ENCODE measurements at places on chromosomes 11 and 22.

GRCh38 chr11:37946155-37946766, 1348.2 kb upstream of the RAG2 start:
- no peak for DNase-seq

DNA sequence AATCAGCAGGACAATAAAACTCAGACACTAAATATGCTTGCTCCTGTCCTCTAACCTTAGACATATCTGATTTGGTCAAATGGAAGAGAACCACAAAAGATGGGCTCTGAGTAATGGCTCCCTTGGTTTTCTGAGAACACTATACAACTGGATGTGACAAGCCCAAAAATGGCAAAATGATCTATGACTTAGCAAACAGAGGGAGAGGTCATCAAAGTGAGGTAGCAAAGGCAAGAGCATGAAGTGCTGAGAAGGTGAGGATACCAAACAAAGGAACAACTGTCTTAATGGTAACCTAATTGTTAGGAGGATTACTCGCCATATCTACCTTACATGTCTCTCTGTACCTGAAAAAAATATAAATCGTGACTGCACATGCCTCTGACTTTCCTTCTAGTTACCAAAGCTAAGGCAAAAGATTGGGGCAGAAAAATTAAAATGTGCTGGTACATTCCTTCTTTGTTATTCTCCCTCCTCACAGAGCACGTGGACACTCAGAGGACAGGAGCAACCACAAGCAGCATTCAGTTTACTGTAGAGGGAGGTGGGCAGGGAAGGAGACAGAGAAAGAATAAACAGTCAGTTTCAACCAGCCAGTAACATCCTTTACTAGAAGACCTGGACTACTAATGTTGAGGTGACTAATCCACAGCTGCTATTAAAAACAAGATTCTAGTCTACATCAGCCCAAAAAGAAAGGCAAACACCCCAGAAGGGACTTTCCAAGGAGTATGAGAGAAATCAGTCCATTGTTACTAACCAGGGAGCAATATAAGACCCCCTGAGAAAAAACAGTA, 88.8 kb downstream of the AMBRA1 start:
- no peak for DNase-seq

DNA sequence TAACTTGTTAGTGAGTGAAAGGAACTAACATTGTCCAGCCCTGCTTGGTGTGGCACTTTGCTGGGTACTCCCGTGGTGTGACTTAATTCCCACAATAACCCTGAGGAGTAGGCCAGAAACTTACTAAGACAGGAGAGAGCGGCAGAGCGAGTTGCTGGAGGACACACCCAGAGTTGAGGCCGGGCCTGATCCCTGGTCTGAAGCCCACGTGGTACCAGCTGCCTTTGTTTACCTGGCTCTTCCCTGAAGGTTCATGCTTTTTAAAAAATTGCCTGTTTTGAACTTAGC, 594 bp downstream of the MPST start:
- DNase-seq: no peak

- DNase-seq: no peak
These were observed 10.2 kb downstream of the VSTM5 start for GRCh38 chr11:93840180-93840579.

- DNase-seq: no peak
These were observed 1.1 kb downstream of the SEC14L2 start for GRCh38 chr22:30397656-30398635.

DNA sequence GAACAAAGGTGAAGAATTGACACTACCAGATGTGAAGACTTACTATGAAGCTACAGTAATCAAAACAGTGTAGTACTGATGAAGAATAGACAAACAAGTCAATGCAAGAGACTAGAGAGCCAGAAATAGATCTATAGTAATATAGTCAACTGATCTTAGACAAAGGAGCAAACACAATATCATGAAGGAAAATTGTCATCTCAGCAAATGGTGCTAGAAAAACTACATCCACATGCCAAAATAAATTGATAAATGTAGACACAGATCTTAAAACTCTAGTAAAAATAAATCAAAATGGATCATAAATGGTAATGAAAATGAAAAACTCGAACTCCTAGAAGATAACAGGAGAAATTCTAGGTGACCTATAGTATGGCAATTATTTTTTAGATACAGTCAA, 609.5 kb downstream of the NELL1 start:
- no peak for DNase-seq

GRCh38 chr11:108944471-108945178, 279.8 kb downstream of the DDX10 start:
- no peak for DNase-seq

- no peak for DNase-seq
These were observed 1.3 kb downstream of the CARD10 start for GRCh38 chr22:37517826-37518450.

DNA sequence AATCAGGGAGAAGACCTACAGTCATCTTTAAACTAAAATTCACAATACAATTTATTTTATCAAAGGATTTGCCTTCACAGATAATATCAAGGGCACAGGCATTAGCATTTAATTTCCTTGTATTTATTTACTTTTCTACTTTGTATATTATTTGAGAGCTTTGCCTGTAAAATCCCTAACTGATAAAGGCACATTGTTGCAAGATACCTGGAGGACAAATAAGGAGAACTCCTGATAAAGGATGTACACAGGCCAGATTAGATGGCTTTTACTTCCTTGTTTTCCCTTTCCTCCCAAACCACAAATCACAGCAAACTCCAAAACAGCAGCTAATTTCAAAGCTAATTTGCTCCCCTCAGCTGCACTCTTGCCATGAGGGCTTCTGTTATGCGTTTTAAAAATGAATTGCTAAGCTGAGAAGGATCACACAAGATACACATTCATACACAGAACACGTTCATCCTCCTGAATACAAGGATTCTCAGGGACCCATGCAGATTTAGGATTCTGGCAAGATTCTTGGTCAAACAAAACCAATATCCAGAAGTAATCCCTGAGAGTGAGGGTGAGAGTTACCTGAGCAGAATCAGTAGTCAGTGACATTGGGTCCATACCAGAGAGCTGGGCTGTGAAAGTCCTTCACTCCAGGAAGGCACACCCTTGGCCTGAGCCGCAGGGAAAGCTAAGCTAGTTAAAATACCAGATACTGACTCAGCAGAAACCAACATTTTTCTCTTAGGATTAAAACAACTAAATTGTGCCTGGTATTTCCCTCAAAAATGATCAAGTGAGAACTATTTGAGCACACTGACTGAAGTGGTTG, 100.3 kb upstream of the CLPB start:
- DNase-seq: no peak

DNA sequence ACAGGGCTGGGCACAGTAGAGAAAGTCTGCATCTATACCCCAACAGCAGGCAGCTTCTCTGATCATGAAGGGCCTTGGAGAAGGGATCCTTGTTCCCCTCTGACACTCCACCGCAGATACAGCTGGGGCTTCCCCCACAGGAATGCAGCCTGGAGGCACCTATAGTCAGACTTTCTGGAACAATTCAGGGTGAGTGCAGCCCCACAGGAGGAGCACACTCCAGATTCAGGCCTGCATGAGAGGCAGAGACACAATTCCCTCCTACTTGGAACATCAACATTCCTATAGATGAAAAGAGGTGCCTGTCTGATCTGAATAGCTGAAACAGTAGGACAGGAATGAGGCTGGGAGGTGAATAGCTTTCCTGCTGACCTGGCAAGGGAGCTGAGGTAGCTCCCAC, 1298.0 kb upstream of the CNTN5 start:
- no peak for DNase-seq

- no peak for DNase-seq
These were observed 1.5 kb downstream of the PANX2 start for GRCh38 chr22:50171965-50172421.

- peak; percentile 91 for DNase-seq
These were observed 4461.3 kb upstream of the OR11H1 start for GRCh38 chr22:11066458-11067285.

- DNase-seq: no peak
These were observed 23.5 kb downstream of the PKNOX2 start for GRCh38 chr11:125188021-125188420.

DNA sequence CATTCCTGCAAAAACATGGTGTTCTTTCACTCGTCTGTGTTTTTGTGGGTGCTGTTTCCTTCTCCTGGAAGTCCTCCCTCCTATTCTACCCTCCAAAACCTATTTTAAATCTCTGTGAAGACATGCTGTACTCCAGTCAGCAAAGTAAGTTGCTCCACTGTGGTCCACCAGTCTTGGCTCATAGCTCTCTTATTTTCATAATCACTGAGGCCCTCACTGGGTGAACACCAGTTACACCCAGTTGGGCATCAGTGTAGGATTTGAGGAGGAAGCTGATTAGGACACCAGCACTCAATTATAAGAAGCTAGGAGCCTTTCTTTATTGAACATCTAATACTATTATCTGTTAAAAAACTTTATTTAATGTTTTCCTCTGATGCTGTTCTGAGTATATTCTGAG, 23.9 kb upstream of the EED start:
- DNase-seq: no peak

DNA sequence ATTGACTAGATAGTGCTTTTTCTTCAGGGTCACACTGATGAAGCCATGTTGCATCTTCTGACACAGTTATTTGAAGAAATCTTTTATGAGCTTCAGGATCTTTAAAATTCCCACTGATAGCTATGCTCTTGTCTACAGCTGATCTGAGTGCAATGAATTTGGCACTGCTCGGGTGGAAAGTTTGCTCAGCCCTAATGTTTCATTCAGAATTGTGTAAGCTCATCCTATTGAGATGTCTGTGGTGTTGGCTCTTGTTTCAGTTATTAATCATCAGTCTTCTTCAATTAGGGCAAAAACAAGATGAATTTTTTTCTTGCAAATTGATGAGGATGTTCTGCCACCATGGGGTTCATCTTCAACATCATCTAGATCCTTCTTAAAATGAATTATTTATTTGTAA, 1387.0 kb upstream of the RAG2 start:
- no peak for DNase-seq

DNA sequence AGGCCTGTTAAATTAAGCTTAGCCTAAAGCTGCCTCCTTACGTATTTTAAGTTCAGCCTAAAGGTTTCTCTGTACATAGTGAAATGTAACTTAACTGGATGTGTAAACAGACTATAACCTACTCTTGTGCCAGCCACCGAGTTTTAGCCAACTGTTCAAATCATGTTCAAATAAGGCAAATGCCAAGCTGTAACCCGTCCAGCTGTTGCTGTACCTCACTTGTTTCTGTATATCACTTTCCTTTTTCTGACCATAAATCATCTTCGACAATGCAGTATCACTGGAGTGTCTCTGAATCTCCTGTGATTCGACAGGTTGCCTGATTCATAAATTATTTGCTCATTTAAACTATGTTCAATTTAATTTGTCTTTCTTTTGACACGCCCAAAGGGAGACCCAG, 4.0 kb upstream of the PLAAT5 start:
- DNase-seq: no peak

GRCh38 chr22:27714068-27714467, 87.5 kb downstream of the MN1 start:
- no peak for DNase-seq

DNA sequence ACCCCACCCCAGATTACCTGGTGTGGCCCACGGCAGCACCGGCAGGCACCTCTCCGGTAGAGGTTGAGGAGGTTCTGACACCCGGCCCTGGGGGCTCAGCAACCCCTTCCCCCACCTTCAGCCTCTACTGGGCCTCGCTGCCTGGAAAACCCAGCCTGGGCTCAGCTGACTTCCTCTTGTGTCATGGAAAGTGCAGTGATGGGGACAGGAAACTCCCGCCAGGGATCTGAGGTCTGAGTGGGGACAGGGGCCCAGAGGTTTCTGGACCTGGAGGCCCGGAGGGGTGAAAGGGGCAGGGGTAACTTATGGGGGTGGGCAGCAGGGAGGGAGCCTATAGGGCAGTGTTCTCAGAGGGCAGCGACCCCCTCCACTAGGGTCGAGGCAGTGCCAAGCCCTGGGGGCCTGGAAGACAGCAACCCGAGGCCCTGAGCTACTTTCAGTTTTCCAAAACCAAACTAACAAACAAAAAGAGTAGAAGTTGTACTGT, 10.0 kb upstream of the CD5 start:
- no peak for DNase-seq

GRCh38 chr11:61090521-61090920, 11.8 kb upstream of the CD5 start:
- DNase-seq: no peak

- no peak for DNase-seq
These were observed 43.0 kb downstream of the TRMU start for GRCh38 chr22:46378426-46379065.

DNA sequence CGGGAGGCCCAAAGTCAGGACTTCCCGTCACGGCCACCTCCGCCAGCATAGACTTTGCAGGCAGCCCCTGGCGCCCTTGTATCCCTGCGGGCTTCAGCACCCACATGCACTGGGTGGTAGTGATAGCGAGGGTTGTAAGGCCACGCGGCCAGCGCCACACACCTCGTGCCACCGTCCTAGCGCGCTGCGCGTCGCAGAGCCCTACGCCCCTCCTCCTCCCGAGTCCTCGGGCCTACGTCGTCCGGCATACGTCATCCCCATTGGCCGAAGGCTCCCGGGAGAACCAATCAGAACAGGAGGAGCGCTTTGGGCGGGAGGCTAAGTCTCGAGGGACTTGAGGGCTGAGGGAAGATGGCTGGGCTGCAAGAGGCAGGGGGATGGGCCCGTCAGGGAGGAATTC, 1.3 kb upstream of the BTBD18 start:
- DNase-seq: no peak

DNA sequence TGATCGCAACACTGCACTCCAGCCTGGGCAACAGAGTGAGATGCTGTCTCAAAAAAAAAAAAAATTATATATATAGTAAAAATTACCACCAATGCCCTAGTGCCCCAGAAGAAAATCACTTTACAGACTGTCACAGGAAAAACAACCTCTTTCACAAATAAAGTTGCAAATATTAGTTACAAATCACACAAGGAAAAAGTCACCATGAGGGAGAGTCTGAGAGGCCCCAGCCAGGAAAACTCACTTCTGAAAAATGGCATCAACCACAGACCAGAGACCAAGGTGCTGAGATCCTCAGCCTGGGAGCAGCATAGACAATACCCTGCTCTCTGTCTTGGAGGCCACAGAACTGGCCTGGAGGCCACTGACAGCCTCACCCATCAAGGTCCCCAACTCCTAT, 20.4 kb downstream of the GGT5 start:
- no peak for DNase-seq

DNA sequence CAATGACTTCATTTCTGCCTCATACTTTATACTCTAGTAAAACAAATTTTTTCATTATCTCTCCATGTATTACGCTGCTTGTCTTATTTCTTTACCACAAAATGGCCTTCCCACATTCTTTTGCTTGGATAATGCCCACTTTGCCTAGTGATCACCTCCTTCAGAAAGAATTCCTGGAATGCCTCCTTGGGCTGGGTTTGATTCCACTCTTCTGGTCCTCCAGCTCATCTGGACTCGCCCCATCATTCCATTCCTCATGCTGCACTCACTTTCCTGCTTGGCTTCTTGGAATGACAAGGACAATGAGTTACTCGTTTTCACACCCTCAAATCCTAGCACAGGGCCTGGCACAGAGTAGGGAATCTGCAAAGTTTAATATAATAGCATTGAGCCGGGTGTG, 475.1 kb upstream of the LARGE1 start:
- DNase-seq: no peak

GRCh38 chr11:9629064-9629463, 34.8 kb upstream of the SWAP70 start:
- no peak for DNase-seq
